Activated CD4-positive, CD25-positive, alpha-beta regulatory T cell treated with anti-CD3 and anti-CD28 coated beads, Interleukin-2, amount 50 U/mL, for 16 hours (primary cell): ENCODE measurements at places on chromosomes 11 and 22.

GRCh38 chr22:42885446-42885845 lies 28.4 kb upstream of the ARFGAP3 start:
- DNase-seq, result no peak

- DNase-seq, result no peak
Measured at GRCh38 chr11:12512826-12513395, 135.5 kb downstream of the PARVA start.

DNA sequence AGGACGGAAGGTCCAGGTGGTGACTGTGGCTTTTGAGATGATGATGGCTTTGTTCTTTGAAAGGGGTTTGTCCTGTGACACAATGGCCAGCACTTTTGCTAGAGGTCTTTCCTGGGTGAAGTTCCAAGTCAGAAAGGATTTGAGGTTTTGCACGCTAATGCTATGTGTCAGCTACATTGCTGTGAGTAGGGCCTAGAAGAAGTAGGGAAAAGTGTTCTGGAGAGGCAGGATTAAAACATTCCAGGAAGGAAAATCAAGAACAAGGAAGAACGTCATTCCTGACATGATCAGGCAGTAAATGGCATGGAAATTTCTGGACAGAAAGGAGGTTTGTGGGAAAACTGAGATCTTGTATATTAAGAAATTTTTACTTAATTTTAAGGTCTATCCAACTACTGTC lies 290.7 kb downstream of the NTM start:
- DNase-seq, result no peak

GRCh38 chr22:37797874-37798500 lies 9.7 kb upstream of the GCAT start:
- DNase-seq, result no peak

DNA sequence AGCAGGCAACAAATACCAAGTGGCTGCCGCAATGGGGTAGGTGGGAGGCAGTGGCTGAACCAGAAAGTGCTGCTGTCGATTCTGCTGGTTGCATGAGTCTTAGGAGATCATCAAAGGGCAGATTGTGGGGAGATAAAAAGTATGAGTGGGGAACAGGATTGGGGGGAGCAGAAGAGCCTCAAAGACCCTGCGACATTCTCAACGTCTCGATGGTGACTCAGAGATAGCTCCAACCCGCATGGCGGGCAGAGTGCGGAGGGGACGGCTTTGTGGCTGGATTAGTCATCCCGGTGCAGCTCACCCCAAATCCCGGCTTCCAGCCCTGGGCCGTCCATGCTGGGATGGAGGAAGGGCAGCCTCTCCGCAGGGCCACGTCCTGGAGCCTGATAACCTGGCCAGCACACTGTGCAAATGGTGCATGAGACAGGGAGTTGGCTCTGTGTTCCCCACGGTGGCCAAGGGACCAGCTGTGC lies 11.6 kb upstream of the RTN4R start:
- no peak for DNase-seq

DNA sequence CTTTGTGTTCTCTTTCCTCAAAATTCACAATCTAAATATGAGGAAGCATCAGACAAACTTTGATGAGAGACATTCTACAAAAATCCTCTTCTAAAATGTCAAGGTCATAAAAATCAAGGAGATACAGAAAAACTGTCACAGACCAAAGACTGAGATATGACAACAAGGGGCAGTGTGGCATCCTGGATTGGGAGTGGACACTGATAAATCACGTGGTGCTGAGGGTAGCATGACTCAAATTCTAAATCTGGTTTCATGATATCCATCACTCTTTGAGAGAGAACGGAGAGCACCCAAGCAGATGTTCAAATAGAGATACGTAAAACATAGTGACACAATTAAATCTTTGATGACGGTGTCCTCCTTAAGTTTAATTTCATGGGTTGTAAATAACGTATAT lies 13.0 kb upstream of the CARD18 start:
- no peak for DNase-seq

DNA sequence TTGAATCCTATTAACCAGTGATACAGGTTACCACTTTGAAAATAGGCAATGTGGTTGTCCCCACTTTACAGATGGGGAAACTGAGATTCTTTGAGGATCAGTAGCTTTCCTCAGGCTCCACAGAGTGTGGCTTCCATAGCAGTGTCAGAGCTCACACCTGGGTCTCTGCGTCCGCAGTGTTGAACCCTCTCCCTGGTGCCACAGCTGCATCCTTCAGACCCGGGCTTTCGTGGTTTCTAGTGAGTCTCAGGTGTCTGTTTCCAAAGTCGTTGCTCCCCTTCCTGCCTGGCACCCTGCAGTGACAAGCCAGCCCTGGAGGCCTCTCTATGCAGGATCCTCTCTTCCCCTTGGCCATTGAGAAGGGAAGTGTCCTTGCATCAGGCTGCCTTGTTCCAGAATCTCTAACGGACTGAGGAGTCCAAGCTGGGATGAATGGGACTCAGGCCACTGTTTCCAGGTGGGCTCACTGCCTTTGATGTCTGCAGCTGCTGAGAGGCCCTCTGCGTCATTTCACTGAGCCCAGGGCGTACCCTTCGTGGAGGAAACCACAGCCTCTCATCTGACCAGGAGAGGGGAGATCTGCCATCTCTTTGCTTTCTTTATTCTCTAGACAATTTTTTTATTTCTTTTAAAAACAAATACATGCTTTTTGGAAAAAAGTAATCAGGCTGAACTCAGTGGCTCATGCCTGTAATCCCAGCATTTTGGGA lies 48.4 kb upstream of the MICAL2 start:
- no peak for DNase-seq

DNA sequence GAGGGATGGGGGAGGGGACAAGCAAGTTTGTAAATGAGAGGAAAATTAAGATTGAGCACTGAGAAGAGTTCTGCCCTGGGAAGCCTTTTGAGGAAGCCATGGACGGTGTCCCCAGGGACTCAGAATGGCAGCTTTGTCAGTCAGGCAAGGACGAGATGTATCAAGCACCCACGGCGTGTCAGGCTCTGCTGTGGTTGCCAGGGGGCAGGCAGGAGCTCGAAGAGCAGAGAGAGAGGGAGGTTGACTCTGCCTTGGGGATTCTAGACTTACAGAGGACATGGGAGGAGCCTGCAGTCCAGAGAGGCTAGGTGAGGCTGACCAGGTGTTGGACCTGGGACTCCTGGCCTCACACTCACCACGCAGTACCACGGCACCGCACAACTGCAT lies 29.1 kb upstream of the SYT7 start:
- DNase-seq, result no peak

DNA sequence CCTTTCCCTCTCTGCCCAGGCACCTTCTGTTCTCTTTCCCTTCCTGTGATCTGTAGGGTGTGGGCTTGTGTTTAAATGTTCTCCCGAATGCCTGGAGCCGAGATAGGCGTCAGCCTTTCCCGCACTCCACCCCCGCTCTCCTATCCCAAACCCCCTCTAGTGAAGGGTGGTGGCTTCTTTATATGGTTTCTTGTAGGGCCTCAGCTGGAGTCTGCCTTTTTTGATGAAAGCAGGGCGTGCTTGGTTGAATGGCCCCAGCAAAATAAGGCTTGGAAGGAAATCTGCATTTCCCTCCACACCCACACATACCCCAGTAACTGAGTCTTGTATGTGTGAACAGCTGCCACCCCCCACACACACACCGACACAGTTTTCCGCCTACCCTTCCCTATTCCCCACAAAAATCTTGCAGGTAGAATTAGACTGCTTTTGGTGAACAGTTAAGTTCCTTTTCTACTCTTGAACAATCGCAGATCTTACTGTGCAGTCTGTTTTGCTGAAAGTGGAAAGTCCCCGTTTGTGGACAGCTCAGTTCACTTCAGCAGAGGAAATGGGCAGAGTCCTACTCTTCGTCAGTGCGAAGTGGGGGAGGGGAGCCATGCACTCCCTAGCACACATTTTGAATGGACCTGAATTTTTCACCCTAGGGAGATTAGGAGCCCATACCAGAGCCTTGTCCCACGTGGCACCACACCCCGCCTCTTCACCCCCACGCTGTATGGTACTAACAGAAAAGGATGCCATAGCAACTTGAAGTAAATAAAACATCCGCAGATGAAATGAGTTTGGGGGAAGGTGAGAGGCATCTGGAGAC lies 25.5 kb upstream of the GRK2 start:
- DNase-seq, result peak; percentile 66

- no peak for DNase-seq
Measured at GRCh38 chr11:30192620-30193019, 38.2 kb upstream of the FSHB start.

DNA sequence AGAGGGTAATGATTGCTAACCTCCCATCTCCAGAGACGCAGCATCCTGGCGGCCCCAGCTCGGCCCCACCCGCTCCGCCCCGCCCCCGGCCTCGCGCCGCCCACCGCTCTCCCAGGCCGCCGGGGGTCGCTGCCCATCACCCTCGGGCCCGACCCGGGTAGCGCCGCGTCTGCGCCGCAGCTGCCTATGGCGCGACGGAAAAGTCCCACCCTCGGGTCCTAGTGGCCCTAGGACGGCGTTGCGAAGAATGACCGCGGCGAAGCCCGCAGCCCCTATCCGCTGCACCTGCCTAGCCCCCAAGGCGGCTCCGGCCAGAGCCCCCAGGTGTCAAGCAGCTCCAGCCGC lies 457 bp downstream of the CPSF7 start:
- DNase-seq, result peak; percentile 38

- no peak for DNase-seq
Measured at GRCh38 chr22:16819249-16819648, 6.0 kb downstream of the XKR3 start.

GRCh38 chr22:42434748-42435425 lies 2.7 kb upstream of the NFAM1 start:
- DNase-seq, result no peak

- no peak for DNase-seq
Measured at GRCh38 chr11:117932426-117932825, 3.2 kb upstream of the TMPRSS13 start.

DNA sequence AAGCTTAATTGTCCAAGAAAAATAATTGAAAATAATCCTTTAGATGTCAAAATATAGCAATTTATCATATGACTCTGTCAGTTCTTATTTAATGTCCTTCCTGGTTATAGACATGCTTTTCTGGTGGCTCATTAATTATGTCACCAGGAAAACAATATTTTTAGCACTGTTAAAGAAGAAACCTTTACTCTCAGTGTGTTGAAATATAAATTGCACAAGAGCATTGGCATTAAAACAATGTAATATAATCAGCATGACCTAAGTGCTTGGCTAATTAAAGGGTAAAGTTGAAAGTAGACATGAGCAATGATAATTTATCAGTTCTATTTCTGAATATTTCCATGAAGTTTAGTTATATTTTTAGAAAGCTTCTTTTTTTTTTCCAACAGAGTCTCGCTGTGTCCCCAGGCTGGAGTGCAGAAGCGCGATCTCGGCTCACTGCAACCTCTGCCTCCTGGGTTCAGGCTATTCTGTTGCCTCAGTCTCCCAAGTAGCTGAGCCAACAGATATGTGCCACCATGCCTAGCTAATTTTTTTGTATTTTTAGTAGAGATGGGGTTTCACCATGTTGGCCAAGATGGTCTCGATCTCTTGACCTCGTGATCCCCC lies 232.3 kb downstream of the JRKL start:
- DNase-seq, result no peak

DNA sequence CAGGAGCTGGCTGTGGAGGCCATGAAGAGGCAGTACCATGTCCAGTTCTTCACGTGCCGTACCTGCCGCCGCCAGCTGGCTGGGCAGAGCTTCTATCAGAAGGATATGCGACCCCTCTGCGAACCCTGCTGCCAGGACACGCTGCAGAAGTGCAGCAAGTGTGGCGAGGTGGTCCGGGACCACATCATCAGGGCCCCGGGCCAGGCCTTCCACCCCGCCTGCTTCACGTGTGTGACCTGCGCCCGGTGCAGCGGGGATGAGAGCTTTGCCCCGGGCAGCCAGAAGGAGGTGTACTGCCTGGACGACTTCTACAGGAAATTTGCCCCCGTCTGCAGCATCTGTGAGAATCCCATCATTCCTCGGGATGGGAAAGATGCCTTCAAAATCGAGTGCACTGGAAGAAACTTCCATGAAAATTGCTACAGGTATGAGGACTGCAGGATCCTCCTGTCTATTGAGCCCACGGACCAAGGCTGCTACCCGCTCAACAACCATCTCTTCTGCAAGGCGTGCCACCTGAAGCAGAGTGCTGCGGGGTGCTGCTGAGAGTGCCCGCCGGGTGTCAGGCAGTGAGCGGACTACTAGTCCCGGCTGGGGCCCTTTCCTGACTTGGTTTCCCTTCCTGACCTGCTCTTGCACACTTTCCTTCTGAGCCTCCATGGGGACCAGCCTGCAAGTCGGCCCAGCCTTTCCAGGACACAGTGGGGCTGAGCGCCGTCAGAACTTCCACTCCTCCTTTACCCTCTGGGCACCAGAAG lies 22.0 kb upstream of the PHF21A start:
- no peak for DNase-seq

GRCh38 chr11:95066716-95067038 lies at the start of gene SRSF8:
Gene SRSF8 (plus strand): TSS chr11:95066919. CDS start chr11:95067227, 308 bp downstream.
- no peak for DNase-seq

DNA sequence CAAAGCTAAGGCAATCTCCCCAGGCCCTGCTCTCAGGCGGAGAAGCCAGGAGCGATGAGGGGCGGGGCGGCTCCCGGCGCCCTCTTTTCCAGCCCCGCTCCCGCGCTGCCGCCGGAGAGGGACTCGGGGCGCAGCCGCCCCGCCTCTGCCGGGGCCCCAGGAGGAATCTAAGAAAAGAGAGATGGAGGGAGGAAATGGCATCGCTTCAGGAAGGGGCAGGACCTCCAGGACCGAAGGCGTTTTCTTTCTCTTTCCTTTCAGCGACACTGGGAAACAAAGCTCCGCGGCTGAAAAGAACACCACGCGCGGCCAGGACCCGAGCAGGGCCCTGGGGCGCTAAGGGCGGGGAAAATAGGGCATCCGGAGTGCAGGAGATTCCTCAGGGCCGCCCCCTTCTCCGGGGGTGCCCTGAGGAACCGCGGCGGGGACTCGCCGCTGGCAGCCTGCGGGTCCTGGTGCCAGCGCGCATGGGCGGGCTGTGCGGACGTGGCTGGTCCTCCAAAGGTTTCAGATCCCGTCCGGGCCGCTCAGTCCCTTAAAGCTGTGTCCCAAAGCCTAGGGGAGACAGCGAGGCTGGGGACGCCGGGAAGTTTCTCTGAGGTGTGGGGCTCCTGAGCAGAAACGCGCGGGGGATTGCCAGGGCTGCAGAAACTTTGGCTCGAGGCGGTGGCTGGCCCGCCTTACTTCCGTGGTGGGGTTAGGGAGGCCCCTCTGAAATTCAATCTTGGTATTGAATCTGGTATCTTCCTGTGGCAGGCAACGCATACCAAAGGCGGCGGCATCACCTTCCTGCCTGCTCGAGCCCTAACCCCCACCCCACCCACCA lies 2.8 kb upstream of the BSX start:
- no peak for DNase-seq

GRCh38 chr11:55719608-55720160 lies 53.6 kb upstream of the OR5D13 start:
- DNase-seq, result no peak

- DNase-seq, result no peak
Measured at GRCh38 chr11:86408845-86409244, 34.2 kb downstream of the CCDC81 start.

GRCh38 chr22:19398206-19398605 lies 33.3 kb downstream of the HIRA start:
- DNase-seq, result no peak

DNA sequence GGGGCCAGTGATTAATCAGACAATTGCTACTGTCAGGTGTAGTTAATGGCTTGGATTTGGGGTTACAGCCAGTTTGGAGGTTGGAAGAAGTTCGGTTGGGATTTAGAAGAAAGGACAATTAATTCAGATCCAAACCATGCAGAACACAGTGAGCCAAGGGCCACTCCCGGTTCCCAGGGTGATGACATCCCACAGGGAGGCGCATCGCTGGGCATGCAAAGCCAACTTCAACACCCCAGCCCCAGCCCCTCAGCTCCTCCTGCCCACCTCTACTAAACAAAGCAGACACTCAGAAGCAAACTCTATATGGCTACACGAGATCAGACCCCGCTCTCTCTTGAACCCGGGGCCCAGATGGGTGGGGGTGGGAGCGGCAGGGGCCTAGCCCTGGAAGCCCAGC lies 10.2 kb downstream of the MB start:
- DNase-seq, result no peak
